ENCODE measurements at places on chromosomes 1 and 21. TPM values are rescaled to one million over a fixed set of nuclear protein-coding genes. Genes with fewer than 3 reads are reported as not detected.

CROCC gene
- total RNA-seq, result 15.2 TPM

FNDC5 gene
- total RNA-seq, result 4.0 TPM

FAM89A gene
- total RNA-seq, result 22.8 TPM

NUF2 gene
- total RNA-seq, result not detected

RNF207 gene
- total RNA-seq, result 40.4 TPM

DNA sequence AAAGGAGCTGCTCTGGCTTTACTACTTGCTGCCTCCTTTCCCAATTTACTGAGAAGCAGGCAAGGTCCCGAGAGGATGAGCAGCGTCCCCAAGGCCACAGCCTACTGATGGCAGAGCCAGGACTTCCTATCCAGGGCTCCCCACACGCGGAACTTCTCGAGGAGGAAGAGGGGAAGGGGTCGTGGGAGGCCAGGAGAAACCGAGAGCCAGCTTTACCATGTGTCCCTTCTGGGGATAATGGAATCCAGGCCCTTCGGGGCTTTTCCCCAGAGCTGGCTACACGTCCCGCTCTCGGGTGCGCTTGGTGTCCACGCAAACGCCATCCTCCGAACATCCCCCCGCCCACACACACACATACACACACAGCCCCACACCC lies 4.3 kb upstream of the CCN1 start:
- no peak for DNase-seq
- peak overlapping the region; percentile 66 for H3K4me3 ChIP-seq
- H3K27ac ChIP-seq, result peak overlapping the region; percentile 94

DNA sequence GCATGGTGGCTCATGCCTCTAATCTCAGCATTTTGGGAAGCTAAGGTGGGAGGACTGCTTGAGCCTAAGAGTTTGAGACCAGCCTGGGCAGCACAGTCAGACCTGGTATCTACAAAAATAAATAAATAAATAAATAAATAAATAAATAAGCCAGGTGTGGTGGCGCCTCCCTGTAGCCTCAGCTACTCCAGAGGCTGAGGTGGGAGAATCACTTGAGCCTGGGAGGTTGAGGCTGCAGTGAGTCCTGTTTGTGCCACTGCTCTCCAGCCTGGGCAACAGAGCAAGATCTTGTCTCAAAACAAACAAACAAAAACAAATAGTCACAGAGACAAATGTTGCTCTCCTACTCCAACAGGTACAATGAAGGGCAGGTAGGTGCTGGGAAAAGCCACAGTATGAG lies 242.4 kb upstream of the POU3F1 start:
- DNase-seq, result no peak
- no peaks in the 10 kb centered on the region for H3K36me3 ChIP-seq

DNA sequence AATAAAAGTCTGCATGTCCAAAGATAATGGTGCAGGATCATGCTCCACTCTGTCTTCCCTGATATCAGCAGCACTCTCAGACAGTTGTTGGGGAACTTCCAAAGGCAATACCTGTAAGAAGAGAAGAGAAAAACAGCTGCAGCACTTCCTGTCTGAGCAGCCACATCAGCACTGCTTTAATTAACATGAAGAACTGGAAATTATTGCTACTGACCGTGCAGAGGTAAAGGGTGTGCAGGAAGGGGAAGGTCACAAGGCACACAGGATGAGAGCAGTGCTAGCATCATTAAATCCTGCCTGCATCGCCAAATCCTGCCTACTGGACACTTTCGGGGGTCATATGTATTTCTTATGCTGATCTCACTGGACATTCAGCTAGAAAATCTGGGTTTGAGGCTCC lies 379.0 kb downstream of the LMX1A start:
- H3K4me1 ChIP-seq, result no peaks in the 10 kb centered on the region
- no peak overlapping the region for H3K27ac ChIP-seq
- H3K36me3 ChIP-seq, result no peaks in the 10 kb centered on the region
- no peak overlapping the region for H3K4me3 ChIP-seq

DNA sequence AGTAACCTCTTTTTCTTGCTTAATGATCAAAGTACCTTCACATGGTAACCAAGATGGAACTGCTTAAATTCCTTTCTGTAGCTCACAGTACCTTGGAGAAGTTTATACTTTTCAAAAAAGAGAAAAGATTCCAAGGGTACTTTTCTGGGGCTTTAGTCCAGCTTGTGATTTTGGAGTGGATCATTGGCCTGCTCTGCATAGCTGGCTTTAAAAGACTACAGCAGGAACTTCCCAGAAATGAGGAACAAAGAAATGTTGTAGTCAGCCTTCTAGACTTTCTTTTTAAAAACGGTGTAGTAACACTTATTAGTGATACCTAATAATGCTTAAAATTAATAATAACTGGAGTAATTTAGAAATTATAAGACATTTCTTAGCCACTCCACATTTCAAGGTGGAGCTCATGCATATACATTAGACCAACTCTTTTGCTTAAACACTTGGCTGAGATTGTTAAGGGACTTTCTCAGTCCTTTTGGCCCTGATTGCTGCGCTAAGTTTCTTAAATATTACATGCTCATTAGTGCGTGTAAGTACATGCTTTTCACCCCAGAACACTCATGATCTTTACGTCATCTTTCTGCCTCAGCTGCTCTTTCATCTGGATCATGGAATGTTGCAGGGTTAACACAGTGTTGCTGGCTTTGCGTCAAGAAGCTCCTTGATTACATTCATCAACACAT lies 57.3 kb downstream of the SDCCAG8 start:
- H3K4me3 ChIP-seq, result no peak overlapping the region
- H3K27ac ChIP-seq, result peak overlapping the region; percentile 96
- H3K36me3 ChIP-seq, result no peaks in the 10 kb centered on the region
- no peaks in the 10 kb centered on the region for H3K27me3 ChIP-seq

DNA sequence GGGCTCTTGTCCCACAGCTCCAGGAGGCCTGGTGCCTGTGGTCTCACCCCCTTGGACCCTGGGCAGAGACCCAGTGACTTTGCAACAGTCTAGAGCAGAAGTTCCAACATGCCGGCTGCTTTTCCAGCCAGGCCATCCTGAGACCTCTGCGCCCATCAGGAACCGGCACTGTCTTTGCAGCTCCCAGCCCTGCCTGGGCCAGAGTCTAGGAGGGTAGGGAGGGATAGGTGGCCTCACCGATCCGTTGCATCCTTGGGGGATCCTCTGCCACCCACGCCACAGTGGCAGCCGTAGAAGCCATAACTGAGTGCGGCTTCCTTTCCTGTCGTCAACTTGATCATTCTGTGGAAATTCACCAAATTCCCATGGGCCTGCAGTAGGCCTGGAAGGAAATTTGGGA lies 1.3 kb downstream of the PLA2G2A start:
- H3K27ac ChIP-seq, result no peak overlapping the region
- no peak for DNase-seq
- H3K4me3 ChIP-seq, result no peak overlapping the region
- H3K27me3 ChIP-seq, result no peaks in the 10 kb centered on the region

DNA sequence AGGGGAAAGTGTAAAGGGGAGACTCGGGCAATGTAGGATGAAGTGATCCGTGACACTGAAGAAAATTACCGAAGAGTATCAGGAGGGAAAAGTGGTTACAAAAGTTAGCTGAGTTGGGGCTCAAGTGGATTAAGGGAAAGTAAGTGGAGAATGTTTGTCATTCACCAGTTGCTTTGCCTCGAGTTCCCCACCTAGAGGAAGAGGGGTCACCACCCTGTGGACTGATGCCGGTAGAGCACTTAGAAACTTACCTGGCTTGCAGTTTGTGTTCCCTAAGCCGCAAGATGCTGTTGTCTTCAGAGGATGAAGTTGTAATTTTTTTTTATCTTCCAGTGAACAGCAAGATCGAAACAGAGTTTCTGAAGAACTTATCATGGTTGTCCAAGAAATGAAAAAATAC lies 1.0 kb downstream of the PER3 start:
- peaks cover 1% of the 10 kb centered on the region for H3K36me3 ChIP-seq
- no peaks in the 10 kb centered on the region for H3K27me3 ChIP-seq

DNA sequence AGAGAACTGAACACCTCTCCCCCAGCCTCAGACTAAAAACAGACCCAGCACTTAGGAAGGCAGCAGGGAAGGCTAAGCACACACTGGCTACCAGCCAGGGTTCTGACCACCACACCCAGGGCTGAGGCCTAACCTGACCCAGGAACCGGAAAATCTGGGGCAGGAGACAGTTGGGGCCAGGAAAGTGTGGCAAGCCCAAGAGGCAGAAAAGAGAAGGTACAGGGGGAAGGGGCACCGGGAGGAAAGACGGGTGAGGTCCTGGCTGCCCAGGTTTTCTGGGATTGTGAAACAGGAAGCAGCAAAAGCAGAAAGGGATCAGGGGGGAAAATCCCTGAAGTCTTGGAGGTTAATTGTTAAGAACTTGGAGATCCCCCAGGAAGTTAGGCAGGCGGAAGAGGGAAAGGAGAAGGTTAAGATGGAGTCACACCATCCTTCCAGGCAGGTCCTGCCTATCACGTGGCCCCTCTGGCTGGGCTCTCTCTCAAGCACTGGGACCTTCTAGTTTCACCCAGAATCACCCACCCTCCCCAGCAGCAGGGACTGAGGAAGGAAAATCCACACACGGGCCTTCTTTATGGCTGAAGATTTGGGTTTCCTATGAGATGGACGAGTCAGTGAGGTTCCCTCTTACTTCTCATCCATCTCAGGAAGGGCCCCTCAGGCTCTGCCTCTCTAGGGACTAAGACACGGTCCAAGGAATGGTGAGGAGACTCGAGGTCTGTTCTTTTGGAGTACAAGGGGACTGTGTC lies 2.6 kb downstream of the HDGF start:
- H3K4me3 ChIP-seq, result peak overlapping the region; percentile 99
- peak; percentile 88 for DNase-seq
- peak overlapping the region; percentile 93 for H3K27ac ChIP-seq
- H3K36me3 ChIP-seq, result peaks cover 3% of the 10 kb centered on the region
- H3K4me1 ChIP-seq, result peaks cover 50% of the 10 kb centered on the region

DNA sequence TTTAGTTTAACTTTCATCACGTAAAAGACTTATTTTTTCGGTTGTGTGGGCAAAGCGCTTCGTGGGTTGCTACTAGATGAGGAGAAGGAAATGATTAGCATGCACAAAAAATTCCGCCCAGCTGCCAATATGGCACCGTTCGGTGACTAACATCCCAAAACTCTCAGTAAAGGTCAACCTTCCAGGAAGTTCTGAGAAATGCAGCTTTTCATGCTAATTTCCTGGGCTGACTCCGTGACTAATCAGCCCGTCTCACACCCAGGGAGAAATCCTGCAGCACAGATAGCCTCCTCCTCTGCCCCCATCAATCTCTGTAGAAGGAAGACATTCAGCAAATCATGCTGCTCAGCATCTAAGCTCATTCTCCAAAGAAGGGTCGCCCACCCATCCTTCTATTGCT lies 34.1 kb downstream of the TMCO4 start:
- no peaks in the 10 kb centered on the region for H3K27me3 ChIP-seq
- no peak overlapping the region for H3K27ac ChIP-seq
- DNase-seq, result no peak
- no peaks in the 10 kb centered on the region for H3K4me1 ChIP-seq
- no peak overlapping the region for H3K4me3 ChIP-seq
- peaks cover 12% of the 10 kb centered on the region for H3K36me3 ChIP-seq

DNA sequence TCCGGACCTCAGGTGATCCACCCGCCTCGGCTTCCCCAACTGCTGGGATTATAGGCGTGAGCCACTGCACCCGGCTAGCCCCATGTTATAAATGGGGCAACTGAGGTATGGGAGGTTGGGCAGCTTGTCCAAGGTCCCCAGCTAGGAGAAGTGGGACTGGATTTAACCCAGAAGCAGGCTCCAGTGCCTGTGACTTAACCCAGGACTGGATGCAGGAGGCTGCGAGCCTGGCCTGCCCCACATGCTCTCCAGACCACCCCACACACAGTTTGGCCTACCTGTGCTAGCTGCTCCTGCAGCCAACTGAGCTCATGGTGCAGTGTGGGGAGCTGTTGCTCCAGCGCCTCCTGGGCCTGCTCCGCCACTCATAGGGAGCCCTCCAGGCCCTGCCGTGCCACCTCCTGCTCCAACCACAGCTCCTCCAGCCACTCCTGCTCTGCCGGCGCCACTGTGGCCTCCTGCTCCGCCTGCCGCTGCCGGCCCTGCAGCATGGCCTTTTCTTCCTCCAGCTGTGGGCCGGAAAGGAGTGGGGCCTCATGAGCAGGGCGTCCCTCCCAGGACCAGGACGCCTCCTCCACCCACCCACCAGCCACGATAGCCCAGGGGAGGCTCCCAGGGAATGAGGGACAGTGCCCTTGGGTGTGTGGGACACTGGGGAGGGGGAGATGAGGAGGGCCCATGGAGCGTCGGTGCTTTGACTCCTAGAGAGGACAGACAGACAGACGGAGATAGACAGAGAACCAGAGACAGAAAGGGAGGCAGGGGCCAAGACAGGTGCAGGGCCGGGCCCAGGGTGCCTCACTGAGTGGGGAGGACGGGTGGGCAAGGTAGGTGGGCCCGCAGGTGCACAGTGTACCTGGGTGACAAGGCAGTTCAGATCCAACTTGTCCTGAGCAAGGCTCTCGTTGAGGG lies 12.4 kb upstream of the NBPF1 start:
- peaks cover 66% of the 10 kb centered on the region for H3K36me3 ChIP-seq
- H3K4me3 ChIP-seq, result no peak overlapping the region
- DNase-seq, result no peak
- H3K4me1 ChIP-seq, result no peaks in the 10 kb centered on the region
- no peak overlapping the region for H3K27ac ChIP-seq
- H3K27me3 ChIP-seq, result no peaks in the 10 kb centered on the region

DNA sequence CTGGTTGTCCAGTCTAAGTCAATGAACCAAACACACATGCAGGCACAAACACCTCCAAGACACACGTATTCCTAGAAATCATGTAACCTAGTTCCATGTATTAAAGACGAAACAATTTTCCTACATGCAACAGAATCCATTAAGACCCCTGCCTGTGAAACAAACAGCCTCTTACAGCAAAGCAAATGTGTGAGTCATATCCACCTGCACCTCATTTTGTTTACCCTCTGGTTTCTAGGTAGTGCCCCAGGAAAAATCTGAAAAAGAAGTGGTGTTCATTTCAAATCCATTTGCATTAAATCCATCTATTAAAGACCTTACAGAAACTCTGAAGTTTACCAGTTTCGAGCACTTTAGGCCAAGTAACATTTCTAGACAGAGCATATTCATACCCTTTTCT lies 74.1 kb downstream of the VCAM1 start:
- H3K4me3 ChIP-seq, result no peak overlapping the region
- H3K27ac ChIP-seq, result no peak overlapping the region
- DNase-seq, result no peak
- H3K36me3 ChIP-seq, result no peaks in the 10 kb centered on the region
- H3K27me3 ChIP-seq, result no peaks in the 10 kb centered on the region

GRCh38 chr1:3976821-3977220 lies 76.7 kb upstream of the C1orf174 start:
- H3K4me1 ChIP-seq, result peaks cover 8% of the 10 kb centered on the region
- no peaks in the 10 kb centered on the region for H3K36me3 ChIP-seq
- no peaks in the 10 kb centered on the region for H3K27me3 ChIP-seq
- no peak for DNase-seq

DNA sequence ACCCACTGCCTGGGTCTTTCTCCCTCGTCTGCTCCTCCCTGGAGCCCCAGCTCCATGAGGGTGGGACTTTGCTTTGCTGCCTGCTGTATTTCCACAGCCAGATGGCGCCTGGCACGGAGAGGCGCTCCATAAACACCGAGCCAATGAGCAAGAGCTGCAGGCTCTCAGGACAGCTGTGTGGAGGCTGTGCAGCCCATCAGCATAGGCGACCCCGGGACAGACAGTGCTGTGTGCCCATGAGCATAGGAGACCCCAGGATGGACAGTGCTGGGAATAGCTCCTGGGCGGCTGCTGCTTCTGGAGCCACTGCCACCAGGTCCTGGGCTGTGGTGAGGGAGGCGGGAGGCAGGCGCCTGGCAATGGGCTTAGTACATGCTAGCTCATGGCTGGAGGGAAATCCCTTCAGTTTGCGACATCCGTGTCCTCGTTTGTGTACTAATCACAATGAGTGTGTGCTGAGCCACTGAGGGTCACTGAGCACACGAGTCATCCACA lies 29.2 kb downstream of the CEP104 start:
- H3K36me3 ChIP-seq, result peaks cover 42% of the 10 kb centered on the region
- no peak overlapping the region for H3K4me3 ChIP-seq
